ENCODE measurements at places on chromosomes 11 and 22. TPM values are rescaled to one million over a fixed set of nuclear protein-coding genes. Genes with fewer than 3 reads are reported as not detected.

DNA sequence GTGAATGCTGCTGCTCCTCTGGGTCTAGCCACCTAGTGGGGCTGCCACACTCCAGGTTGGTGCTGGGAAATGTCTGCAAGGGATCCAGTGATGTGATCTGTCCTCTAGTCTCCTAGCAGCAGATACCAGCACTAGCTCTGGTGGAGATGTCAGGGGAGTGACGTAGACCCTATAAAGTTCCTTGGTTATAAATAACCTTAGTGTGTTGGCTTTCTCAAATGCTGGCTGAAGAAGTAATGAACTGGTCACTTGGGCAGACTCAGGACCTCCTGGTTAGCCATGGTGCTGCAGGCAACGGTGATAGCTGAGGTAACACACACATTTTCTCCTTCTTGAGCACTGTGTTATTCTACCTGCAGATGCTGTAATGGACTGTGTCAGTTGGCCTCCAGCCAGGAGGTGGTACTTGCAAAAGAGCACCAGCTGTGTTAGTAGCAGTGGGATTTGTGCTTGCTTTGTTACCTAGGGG lies 35.5 kb downstream of the BBOX1 start:
- no peak for DNase-seq

GRCh38 chr11:130672911-130673310 lies 224.5 kb downstream of the ADAMTS15 start:
- no peak for DNase-seq

DNA sequence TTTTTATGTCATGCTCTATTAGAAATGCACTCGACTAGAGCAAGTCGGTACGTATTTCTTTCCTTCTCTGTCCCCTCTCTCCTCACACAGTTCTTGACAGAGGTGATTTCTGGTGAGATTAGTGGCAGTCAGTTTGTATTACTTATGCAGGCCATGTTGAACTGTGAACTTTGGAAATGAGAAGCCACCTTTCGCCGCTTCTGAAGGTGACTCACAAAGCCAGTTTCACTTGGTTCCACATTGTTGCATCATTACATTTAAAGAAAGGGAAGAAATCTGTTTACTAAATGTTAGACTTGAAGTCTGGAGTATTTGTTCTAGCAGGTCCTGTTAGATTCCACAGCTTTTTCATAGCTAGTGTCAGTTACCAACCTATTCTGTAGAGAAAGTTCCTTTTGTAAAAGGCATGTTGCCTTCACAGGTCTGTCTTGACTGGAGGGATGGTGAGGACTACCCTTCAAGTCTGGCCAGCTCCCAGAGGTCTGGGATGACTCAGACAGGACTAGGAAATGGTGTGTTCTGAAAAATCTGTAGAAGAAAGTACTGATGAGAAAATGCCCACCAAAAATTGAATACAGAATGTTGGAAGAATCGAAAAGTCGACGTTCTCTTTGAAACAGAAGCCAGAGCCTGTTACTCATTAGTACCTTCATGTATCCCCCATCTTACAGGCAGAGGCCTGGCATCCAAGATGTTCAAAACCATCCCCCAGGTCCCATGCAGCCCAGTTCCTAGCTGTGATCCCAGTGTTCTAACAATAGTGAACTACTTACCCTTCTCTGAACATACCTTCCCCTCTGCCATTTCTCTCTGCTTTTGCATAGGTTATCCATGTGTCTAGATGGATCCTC lies 181.4 kb downstream of the DBX1 start:
- peak; percentile 67 for DNase-seq

GRCh38 chr11:32450372-32450771 lies 15.0 kb upstream of the WT1 start:
- DNase-seq = no peak

DNA sequence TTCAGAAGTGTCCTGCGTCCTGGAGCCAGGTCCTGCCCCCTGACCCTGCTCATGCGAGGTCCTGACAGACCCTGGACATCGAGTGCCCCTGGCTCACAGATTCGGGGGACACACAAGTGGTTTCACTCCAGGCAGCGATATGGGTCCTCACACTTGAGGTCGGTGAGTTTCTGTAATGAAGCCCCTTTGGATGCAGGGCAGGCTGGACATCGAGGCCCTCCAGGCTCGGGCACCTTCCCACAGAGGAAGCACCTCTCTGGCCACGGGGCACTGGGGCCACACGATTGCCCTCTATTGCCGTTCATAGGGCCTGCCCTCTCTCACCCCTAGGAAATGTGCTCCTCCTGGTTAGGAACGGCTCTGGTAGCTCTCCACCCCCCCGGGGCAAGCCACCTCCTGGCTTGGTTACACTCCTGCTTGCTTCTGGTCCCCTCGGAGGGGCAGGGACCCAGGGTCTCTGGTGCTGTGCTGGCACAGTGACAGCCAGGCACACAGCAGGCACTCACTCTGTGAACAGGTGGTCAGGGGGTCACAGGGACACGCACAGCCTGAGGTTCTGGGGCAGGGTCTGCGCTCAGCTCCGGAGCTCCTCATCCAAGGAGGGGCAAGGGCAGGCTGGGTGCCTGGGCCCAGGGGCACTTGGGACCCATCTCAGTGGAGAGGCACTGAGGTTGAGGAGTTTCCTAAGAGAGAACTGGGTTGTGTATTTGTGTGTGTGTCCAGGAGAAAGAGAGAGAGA lies 907.7 kb downstream of the BRD1 start:
- no peak for DNase-seq

- no peak for DNase-seq
Observed at GRCh38 chr11:104154296-104154695, 9.7 kb downstream of the PDGFD start.

- DNase-seq = no peak
Observed at GRCh38 chr22:43796567-43796966, 15.5 kb downstream of the EFCAB6 start.

DNA sequence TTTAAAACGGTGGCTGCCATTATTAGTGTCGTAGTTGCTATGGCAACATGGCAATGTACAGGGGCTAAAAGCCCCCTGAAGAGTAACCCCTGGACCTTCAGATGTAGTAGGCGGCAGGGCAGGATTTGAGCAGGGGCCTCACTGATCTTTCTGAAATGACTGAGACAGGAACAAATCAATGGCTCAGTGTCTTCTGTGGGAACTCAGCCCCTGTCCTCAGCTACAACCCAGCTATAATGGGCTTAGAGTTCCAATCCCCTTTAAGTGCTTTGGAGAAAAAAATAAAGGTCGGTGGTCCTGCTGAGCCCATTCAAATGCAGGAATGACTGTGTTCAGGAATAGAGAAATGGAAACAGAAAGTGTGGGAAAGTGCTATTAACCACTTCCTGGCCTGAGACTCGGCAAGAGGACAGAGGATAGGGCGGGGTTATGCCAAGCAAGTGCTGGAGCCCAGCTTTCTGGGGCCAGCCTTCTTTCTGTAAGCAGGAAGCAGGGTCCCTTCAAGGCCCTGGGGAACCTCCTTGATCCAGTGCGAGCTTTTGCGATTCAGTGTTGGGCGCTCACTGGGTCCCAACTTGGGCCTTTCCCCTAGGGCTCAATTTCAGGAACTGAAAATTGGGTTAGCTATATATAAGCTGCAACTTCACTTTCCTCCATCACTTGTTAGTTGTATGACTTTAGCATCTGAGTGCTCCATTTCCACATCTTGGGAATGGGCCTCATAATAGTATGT lies 6.1 kb upstream of the CD82 start:
- DNase-seq = peak; percentile 44

DNA sequence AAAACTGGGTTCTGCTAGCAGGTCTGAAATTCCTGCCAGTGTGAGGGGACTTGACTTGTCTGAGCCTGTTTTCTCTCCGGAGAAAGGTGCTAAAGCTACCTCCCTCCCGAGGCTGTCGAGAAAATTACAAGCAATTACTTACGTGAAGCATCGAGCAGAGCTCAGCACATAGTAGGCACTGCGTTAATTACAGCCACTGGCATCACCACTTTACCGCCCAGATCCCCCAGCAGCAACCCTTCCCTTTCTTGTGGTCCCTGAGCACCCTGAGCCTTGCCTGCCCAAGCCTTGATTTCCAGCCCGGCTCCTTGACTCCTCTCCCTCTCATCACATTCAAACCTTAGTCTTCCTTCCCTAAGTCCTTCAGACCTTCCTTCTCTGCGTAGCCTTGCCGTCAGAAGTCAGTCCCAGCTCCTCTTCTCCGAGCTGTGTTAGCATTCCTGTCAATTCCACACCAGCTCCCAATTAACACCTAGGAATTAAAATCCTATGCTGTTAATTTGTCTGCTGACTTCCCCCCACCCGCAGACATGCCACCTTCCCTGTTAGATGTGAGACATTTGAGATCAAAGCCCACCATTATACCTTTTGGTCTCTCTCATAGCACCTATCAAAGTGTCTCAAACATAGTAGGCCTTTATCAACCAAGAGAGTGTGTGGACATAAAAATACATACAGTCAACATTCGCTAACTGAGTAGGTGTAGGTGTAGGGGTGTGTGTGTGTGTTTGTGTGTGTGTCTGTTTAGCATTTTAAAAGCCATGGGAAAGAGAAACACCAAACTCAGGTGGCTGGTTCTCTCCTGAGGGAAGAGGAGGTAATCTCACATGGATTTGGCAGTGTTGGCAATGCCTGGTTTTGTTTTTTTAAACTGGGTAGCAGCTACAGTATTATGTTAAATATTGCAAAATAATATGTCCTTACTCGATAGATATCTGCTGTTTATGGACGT lies 2.8 kb upstream of the KCNJ5 start:
- DNase-seq = no peak

DNA sequence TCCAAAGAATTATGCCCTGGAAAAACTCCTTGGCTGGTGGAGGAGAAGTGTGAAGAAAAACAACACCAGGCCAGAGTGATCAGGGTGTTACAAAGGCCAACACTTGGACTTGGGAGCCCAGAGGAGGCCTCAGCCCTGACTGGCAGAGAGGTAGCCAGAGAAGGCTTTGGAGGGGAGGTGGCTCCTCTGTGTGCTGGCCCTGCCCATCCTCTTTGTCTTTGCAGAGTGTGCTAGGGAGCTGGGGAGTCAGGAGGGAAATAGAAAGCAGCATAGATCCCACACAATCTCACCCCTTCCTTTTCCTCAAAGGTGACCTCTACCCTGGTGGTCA lies 12.0 kb upstream of the P2RY6 start:
- no peak for DNase-seq

DNA sequence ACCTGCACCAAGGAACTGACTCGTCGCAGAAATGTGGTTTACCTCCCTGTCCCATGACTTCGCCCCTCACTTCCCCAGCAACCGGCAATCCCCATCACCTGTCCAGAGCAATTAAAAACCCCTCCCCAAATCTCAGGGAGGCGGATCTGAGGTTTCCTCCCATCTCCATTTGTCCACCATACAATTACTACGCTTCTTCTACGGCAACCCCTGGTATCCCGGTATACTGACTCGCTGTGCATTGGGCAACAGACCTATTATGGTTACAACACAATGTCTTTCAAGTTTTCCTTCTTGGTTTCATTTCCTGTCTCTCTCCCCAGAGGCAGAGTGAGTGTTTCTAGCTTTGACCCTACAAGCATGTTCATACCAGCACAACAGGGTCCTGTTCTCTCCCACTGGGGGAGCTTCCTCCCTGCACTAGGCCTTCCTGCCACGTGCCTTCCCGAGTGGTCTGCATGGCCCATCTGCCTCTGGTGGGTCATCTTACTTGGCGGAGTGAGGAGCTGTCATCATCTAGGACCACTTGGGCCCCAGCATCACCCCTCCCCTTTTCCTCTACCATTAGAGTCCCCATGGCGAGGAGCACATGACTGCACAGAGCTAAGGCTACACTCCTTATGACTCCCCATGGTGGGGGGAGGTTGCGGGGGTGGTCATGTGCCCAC lies 30.3 kb upstream of the NAP1L4 start:
- peak; percentile 42 for DNase-seq

The ROM1 gene
- total RNA-seq = 3.4 TPM

The NRGN gene
- 0.46 TPM for total RNA-seq

The SF3B2 gene
- total RNA-seq = 172 TPM

The PVALB gene
- total RNA-seq = not detected
